ENCODE measurements at places on chromosomes 11 and 22.

GRCh38 chr22:20744456-20744855 lies 29.5 kb upstream of the SERPIND1 start:
- no peak for DNase-seq

DNA sequence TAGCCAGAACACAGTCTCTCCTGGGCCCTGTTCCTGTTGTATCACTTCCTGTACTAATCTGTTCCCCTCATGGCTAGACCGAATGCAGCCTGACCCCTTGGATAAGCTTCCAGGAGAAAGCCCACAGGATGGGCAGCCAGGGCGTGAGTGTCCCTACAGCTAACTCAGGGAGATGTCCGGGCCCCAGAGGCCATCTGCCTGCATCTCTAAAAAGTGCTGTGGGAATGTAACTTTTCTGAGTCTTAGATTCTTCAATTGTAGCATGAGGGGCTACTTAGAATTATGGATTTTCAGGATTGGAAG lies 7.7 kb upstream of the MALAT1 start:
- no peak for DNase-seq

DNA sequence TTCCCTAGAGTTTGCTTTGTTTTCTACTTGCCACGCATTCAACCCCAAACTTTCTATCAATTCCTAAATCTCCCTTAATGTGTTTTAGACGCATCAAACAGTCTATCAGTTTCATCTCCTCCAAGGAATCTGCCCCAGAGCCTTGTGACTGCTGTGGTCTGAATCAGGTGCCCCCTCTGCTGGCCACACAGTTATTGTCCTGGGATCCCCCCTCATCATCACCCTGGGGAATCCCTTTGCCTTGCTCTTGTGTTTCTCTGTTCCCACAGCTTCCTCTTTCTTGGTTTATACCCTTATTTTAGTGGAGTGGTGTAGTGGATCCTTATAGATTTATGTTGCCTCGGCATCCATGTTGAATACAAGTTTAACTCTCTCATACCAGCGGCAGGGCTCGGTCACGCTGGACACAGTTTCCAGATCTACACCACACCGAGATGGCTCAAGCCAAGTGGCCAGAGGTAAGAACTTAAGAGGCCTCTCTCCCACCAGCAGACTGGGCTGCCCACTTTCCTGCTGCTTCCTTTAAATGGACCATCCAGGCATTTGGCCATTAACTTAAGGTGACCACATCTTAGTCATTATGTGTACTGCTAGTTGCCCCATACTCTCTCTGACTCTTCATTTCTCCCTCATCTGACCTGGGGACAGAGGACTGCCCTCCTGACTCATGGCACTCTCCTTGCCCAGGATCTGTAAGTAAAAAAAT lies 8.2 kb downstream of the UPB1 start:
- DNase-seq: peak; percentile 39

- no peak for DNase-seq
Measured at GRCh38 chr22:18008136-18008535, 16.2 kb downstream of the MICAL3 start.

DNA sequence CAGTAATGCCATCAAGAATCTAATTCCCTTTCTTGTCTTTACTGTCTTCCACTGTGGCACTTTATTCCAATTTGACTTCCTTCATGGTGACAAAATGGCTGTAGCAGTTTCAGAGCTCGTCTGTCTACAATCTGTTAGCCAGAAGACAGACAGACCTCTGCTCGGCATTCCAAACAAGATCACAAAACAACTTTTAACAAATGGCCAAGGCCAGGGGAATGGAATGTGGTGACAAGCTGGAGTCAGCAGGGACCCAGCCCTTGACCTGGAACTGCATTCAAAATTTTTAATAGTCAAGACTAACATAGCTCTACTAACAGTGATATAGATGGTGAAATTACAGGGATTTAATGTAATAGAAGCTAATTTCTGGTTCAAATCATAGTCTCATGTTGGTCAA lies 637.2 kb downstream of the ETS1 start:
- no peak for DNase-seq

DNA sequence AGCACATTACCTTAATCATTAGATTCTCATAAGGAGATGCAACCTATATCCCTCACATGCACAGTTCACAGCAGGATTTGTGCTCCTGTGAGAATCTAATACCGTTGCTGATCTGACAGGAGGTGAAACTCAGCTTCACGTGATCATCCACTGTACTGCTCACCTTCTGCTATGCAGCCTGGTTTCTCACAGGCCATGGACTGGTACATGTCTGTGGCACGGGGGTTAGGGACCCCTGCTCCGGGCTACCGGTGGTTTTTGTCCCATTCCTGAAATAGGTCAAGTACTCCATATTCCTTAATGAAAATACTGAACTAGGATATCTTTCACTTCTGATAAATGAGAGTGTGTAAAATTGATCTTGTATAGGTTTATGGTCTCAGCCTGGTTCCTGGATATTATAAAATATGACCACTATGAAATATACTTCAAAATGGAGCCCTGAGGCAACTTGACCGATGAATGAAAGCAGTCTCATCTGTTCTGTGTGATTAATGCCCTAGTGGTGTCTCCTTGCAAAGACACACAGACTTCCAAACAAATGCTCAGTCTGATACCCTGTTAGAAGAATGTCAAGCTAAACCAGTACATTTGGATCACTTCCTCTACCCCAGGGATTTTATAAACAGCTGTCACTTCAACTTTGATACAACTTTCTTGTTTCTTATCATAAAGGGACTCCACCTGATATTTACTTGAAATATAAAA lies 492.9 kb upstream of the ANO3 start:
- DNase-seq: peak; percentile 3

- DNase-seq: no peak
Measured at GRCh38 chr11:118092907-118093571, 6.3 kb upstream of the SMIM35 start.

DNA sequence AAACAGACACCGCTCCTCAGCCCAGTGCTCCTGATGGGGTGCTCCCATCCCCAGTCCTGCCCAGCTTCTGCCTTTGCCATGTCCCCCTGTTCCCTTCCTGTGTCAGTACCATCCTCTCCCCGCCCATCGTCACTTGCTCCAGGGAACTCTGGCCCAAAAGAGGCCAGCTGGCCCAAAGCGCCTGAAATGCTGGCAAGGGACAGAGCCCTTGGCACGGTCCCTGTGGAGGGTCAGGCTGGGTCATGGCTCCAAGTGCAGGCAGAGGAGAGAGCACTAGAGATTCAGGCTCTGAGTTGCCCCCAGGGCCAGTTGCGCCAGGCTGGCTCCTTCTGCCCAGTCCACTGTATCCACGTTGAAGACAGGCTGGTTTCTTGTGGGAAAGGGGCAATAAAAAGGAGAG lies 8.4 kb upstream of the HDHD5 start:
- DNase-seq: no peak

DNA sequence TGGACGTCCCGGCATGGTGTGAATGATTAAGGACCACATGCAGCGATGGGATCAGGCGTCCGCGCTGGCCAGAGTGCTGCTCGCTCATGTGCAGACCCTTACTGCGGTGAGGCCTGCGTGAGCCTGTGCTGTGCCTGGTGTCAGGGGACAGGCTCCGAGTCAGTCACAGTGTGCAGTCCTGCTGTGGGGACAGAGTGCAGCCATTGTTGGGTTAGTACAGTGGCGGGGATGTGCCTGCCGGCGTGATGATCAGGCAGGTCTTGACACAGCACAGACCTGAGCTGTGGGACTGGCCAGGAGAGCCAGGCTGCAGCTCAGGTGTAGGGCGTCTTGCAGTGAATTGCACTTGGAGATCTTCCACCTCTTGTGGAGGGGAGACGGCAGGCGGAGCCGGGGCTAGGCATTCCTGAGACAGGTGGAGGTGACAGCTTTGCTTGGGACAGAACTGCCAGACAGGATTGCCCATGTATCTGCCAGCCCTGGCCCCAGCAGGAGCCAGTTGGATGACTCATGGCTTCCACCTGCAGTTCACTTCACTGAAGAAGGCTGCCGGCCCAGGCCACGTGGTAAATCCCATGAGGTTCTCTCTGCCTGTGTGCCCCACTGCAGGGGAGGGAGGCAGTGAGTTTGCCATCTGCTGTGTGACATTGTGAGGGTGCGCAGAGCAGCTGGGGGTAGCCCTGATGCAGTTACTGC lies 17.3 kb downstream of the TRMU start:
- DNase-seq: no peak

- no peak for DNase-seq
Measured at GRCh38 chr11:60994541-60995080, 23.1 kb downstream of the CD6 start.

DNA sequence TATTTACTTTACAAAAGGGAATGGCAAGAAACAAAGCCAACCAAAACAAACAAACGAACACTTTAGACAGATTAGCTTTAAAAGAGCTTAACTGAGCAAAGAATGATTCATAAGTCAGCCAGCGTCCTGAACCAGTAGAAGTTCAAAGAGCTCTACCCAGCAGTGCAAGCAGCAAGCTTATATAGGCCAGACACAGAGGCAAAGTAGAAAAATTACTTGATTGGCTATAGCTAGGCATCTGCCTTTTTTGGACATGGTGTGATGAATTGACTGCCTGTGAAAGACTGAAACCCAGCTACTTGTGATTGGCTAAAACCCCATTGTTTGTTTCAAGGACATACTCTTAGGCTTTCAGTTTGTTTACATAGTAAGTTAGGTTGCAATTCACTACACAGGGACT lies 2120.0 kb upstream of the RAG2 start:
- no peak for DNase-seq

- no peak for DNase-seq
Measured at GRCh38 chr11:20261526-20261925, 101.3 kb upstream of the DBX1 start.

GRCh38 chr22:42077486-42078125 lies 1.9 kb upstream of the SMDT1 start:
- no peak for DNase-seq

GRCh38 chr11:126914166-126914565 lies 86.4 kb downstream of the KIRREL3 start:
- DNase-seq: no peak

DNA sequence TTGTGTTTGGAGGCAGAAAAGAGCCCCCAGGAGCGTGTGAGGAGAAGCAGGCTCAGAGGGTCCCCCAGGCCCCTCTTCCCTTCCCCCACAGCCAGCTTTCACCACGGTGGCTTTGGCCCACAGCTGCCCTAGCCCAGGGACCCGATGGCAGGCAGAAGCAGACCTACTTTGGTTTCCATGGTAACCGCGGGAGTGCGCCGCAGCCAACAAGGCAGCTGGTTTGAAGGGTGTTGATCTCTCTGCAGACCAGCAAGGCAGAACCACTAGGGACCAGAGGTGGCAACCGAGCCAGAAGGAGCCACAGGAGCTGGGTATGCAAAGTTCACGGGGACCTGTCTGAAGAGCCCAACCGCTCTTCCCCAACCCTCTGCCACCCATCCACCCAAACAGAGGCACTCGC lies 69.4 kb downstream of the BUD13 start:
- DNase-seq: no peak

DNA sequence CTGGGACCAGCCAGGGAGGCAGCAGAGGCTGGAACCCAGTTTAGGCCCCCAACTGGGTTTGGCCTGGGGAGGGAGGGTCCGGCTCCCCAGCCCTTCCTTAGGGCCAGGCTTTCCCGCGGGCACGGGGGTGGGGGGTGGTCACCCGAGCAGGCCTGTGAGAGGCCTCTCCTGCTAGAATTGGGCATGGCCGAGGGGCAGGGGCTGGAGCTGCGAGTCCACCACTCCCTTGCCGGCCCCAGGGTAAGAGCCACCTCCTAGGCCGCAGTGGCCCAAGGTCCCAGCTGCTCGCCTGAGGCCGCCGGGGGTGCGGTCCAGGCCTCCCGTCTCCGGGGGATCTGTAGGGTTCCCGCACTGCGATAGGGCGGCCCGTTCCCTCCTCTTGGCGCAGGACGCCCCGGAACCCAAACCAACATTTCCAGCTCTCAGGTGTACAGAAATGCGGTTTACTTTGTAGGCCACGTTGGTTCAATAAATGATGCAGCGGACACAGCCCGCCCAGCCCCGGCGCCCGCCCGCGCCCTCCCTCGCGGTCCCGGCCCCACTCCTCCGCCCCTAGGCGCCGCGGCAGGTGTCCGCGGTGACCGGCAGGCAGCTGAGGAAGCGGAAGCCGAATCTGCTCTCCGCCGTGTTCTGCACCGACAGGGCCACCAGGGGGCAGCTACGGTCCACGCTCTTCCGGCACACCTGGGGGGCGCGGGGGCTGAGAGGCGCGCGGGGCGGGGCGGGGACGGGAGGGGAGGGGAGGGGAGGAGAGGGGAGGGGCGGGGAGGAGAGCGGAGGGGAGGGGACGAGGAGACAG lies 5.9 kb downstream of the LMNTD2 start:
- DNase-seq: peak; percentile 71

- no peak for DNase-seq
Measured at GRCh38 chr11:84522331-84522730, 1104.8 kb downstream of the DLG2 start.

DNA sequence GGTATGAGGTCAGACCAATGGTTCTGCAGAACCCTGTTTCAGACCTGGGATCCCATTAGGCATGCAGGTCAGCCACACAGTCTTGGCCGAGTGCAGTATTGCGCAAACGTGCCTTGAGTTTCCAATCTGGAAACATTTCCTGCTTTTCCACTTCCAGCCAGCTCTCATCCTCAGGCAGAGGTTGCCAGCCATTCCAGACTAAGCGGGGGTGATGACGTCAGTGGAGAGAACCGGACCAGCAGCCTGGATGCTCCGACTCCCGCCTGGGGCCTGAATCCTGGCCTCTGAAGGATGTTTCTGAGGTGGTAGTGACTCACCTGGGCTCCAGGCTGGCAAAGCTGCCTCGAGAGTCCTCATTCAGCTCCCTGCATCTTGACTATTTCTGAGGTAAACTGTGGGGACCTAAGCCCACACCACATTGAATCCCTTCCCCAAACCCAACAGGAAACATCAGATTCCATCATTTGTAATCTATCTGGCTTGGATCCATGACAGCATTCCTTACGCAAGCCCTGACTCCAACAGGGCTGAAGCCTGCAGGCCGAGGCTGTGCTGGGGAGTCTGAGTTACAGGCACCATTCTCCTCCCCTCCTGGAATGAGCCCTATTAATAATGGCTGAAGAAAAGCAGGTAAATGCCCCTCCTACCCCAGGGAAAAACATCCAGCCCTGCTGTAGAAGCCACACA lies 83.0 kb downstream of the ABTB2 start:
- DNase-seq: no peak

DNA sequence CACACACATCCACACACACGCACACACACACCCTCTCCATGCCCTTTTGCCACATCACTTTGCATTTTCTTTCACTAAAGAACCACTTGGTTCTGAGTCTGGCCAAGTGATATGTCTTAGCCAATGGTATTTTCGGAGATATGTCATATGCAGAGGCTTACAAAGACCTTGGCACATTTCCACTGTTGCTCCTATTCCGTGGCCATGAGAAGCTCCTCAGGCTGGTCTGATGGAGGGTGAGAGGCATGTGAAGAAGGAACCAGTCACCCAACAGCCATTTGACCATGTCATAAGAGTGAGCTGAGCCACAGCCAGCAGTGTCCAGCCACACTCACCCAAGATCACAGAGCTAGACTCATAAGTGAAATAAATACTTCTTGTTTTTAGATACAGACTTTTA lies 212.6 kb upstream of the NAV2 start:
- DNase-seq: no peak

DNA sequence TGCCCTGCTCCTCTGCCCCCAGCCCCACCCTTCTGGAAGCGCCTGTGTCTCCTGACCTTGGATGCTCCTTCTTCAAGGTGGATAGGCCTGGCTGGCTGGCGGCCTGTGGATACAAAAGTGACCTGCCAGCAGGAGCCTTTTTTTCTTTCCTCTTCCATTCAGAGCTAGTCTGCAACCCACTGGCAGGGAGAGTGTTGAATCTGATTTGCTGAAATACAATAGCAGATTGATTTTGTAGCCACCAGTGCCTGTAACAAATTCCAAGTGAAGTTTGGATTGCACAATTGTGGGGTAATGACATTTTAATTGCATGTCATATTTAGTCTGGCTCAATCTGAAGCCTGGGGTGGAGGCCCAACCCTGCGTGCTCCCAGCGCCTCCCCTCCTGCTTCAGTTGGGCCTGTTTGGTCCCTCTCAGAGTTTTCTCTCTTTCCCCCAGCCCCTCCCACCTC lies 97.2 kb downstream of the GRIK4 start:
- DNase-seq: no peak
